ENCODE measurements at places on chromosomes 1 and 21. TPM values are rescaled to one million over a fixed set of nuclear protein-coding genes. Genes with fewer than 3 reads are reported as not detected.

S100A9 gene
- total RNA-seq: 418 TPM

- DNase-seq: no peak
Observed at GRCh38 chr1:32881871-32882850, 4.1 kb upstream of the HPCA start.

DNA sequence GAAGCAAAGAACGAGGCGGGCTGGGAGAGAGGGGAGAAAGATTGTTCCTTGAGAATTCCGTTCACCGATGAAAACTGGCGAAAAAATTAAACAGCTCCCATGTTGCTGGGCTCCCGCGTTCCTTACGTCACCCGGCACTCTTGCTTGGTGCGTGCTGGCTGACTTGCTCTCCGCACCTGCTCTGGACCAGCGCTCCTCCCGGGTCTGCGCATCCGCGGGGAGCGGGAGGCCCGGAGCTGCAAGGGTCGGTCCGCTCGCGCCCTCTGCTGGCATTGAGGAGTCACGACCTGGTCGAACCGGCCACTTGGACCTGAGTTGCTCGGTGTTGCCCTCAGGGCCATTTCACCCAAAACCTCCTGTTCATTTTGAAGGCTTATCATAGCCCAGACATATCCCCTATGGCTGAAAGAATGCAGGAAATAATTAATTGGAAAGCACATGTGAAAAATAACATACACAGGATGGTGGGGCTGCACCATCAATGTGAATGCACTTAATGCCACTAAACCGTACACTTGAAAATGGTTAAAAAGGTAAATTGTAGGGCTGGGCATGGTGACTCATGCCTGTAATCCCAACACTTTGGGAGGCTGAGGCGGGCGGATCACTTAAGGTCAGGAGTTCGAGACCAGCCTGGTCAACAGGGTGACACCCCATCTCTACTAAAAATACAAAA, 98.9 kb upstream of the BACE2 start:
- peak; percentile 92 for DNase-seq

DNA sequence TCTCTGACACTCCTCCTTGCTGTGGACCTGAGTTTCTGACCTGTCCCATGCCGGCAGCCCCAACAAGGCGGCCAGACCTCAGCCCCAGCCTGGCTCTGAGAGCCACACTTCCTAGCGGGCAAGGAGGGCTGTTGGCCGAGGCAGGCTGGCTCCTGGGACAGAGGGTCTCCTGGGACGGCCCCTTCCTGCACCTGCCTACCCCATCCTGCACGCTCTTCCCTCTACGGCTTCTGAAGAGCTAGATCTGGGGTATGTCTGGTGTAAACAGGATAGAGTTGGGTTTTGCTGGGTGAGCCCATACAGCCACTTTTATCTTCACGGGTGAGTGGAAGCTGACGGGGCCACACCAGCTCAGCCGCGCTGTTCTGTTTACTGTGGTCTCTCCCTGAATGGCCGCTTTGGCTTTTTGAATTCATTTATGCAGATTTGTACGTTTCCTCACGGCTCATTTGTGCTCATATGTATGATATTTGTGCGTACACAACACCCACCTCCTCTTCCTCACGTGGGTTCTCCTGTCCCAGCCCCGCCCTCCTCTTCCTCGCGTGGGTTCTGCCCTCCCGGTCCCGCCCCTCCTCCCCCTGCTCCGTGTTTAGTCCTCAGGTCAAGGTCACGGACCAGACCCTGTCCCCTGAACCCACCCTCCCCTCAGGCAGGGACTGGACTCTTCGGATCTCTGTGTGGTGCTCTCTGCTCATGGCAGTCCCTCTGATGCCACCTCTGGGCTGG, 34.7 kb upstream of the POFUT2 start:
- peak; percentile 55 for DNase-seq

DNA sequence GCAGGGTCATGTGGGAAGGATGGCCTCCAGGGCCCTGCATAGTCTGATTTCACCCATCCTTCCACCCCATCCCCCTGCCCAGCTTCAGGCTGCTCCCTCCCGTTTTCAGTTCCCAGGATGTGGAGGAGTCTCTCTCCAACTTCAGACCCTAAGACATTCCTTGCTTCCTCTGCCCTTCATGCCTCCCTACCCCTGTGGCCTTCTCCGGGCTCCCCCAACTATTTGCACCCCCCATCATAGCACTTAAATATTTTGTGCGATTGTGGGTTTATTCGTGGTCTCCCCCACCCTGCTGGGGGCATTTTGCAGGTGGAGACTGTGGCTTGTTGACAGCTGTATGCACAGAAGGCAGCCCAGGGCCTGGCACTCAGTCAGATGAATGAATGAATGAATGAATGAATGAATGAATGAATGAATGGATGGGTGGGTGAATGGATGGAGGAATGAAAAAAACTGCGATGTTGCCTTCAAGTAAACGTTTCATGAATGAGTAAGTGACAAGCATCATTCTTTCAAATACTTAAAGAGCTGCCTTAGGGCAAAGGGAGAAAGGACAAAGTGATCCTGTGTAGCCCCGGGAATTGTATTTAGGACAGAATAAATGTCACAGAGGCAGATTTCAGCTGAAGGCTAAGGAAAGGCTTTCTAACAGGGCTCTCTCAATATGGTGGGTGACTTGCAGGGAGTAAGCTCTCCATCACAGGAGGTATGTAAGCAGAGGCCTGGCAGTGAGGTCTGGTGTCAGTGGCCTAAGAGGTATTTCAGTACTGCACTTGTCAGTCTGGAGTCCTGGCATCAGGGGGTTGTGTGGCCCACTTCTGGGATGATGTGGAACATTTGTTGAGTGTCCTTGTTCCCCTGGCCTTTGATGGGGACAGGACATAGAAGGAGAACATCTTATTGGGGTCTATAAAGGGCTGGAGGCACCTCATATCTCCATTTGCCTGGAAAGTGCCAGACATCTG, 156.4 kb downstream of the PTPRU start:
- no peak for DNase-seq

All from upper lobe of right lung (tissue), 1 donor.